ENCODE measurements at places on chromosomes 1 and 21.

GRCh38 chr1:53583868-53584776 is 124.9 kb downstream of the DMRTB1 start:
- DNase-seq, result no peak

GRCh38 chr1:88730995-88731394 is 46.9 kb downstream of the PKN2 start:
- no peak for DNase-seq

- no peak for DNase-seq
Measured at GRCh38 chr1:3314491-3315381, 139.7 kb upstream of the ARHGEF16 start.

DNA sequence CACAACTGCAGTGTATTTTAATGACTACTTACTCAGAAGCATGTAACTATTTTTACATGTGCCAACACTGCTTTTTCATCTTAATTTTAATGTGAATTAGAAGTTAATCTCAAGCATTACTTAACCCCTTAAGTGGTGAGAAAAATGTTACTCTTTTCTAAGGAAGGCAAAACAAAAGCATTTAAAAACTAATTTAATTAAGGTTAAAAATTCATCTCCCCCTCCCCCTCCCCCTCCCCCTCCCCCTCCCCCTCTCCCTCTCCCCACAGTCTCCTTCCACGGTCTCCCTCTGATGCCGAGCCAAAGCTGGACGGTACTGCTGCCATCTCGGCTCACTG is 27.4 kb upstream of the HP1BP3 start:
- DNase-seq, result no peak

DNA sequence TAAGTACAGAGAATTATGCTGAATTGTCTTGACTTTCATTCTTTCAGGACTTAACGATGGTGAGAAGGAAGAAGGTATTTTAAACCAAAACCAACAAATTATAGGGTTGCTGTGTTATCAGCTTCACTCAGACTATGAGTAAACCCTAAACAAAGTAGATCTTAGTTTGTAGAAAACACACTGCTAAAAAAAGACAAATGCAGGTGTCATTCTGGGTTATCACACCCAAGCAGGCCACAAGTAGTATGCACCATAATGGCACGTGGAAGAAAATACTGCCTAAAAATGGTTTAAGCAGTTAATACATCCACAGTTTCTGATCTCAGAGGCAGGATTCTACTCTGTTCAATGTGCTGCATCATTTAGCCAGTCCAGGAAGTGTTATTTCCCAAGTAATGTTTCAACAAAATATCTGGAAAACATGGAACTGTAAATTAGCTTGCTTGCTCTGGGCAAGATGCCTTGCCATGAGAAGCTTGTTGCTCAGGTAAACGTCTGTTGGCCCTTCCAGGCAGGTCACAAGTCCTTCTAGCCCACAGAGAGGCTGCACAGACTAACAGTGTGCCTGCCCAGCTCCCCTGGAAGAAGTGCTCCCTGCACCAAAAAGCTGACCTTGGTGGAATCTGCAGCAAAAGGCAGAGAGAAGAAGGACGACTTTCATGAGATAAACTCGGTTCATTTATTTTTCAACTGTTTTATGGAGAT is 4.1 kb downstream of the DIPK1A start:
- no peak for DNase-seq

DNA sequence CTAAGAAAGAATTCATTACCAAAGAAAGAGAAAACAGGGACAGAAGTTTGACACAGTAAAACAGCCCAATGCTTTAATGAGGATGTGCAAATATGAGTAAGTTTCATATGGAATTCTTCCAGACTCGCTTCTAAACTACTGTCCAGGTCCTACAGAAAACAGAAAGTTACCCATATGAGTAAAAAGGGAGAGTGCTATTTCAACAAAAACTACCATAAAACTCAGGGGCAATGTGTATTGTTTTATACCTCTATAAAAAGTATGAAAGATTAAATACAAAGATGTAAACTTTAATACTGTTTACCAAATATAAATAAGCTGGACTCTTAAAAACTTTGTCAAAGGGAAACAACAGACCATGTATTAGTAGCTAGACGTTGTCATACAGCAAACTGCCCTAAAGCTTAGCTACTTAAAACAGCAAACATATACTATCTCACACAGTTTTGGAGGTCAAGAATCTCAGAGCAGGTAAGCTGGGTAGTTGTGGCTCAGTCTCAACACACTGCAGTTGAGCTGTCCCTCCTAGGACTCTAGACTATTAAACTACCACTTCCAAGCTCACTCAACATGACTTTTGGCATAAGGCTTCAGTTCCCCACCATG is 174.9 kb downstream of the COP1 start:
- no peak for DNase-seq

DNA sequence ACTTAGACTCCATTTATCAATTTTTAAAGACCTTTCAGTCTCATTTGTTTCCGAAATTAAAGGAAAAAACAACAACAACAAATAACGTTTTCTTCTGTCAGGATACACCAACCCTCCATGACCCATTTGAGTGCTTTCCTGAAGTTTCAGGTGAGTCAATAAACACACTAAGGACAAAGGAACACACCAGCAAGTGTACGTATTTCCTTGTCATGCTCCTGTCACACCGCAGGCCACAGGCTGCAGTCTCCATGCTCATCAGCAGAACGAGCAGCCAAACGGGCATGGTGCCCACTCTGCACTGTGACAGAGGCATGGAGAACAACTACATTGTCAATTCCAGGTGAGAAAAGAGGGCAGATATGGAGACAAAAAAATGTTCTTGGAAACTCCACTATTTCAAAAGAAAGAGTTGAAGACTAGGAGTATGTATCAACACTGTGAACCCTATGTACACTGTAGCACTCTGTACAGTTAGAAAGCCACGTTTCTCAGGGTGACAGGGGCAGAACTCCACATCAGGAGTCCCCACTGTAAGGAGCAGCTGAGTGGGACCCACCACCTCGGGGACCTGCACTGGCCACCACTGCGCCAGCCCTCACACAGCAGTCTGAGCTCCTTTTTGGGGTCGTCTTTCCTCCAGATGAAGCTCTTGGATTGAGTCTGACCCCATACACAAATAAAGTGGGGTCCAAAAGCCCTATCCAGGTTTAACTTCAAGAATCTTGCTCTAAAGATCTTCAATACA is 2.6 kb downstream of the PTTG1IP start:
- no peak for DNase-seq

DNA sequence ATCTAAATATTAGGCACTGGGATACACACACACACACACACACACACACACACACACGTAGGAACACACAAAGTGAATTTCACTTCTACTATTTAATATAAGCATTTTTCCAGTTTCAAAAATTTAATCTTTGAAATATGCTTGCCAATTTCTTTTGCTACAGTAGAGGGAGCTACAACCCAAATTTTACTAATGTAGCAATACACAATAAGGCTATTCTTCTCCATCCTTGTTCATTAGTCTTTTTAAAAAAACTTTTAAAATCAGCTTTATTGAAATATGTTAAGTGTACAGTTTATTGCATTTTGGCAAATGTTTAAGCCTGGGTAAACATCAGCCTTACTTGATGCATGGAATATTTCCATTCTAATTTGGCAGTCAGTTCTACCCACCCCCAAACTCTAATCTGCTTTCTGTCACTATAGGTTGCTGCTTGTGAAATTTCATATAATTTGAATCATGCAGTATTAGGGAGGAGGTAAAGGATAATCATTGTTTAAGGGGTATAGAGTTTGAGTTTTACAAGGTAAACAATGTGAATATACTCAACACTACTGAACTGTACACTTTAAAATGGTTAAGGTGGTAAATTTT is 93.0 kb upstream of the TENT5C start:
- no peak for DNase-seq

- no peak for DNase-seq
Measured at GRCh38 chr1:164647211-164647610, 88.2 kb downstream of the PBX1 start.

- DNase-seq, result no peak
Measured at GRCh38 chr21:17495680-17496079, 17.2 kb upstream of the CXADR start.

- DNase-seq, result no peak
Measured at GRCh38 chr1:208766832-208767231, 522.6 kb upstream of the PLXNA2 start.

DNA sequence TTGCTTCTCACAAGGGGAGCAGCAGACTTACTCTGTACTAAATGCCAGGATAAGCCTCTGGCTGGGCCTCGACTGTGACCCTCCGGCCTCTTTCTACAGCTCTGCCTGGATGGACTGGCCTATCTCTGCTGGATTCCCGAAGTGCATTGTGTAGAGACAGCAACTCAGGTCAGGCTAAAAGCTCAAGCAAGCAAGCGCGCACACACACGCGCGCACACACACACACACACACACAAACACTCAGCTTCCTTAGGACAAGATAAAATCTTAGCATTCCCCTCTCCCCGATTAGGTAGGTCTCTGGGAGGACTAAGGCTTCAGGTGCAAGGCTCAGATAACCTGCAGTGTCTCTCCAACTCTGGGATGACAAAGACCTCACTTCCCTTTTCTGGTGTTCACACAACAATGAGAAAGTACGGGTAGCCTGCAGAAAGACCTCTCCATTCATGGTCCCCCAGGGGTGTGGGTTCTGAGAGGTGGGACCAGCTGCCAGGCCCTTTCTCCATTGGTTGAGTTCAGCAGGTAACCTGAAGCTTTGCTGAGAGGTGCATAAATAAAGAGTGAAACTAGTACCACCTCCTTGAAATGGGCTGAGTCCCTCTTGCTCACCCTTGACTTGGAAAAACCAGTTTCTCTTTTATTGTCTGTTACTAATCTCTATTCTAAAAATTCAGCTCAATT is 155.1 kb upstream of the CAMK1G start:
- no peak for DNase-seq

DNA sequence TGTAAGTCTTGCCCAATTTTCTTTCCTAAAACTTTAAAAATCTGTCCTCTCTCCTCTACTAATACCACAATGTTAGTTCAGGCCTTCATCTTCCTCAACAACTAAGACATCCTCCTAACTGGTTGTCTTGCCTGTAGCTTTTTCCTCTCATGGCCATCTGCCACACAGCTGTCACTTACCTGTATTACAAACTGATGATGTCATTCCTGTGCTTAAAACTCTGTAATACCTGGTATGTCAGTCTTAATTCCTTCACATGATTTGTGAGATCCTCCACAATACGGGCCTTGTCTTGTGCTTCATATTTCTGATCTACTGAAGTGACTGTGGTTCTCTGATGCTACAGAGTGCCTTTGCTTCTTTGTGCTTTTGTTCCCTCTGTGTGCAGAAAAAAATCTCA is 9.8 kb downstream of the MRPS14 start:
- DNase-seq, result no peak

DNA sequence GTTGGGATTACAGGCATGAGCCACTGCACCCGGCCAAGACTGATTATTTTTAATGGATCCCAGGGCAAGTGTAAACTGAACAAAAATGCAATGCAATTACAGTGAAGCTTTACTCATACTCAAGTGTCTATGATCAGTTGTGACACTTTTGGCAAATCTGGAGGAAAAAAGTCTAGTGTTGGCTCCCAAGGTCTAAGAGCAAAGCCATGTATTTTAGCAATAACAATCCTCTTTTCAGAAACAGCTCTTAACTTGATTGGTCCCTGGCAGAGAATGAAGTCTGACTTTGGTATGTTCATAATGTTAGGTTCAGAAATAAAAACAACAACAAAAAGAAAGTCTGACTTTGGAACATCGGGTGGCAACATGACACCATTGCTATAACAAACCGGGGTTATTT is 40.2 kb upstream of the C1orf53 start:
- DNase-seq, result no peak

DNA sequence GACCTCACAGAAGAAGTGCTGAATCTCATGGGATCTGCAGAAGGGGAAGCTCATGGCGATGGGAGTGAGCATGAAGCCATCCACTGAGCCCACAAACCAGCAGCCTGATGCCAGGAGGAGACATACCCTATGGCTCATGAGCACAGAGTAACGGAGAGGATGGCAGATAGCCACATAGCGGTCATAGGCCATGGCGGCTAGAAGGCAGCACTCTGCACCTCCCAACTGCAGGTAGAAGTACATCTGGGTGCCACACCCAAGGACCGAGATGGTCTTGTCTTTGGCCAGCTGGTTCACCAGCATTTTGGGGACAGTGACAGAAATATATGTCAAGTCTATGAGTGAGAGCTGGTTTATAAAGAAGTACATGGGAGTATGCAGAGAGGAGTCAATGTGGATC is 4.3 kb downstream of the OR2T10 start:
- DNase-seq, result no peak

DNA sequence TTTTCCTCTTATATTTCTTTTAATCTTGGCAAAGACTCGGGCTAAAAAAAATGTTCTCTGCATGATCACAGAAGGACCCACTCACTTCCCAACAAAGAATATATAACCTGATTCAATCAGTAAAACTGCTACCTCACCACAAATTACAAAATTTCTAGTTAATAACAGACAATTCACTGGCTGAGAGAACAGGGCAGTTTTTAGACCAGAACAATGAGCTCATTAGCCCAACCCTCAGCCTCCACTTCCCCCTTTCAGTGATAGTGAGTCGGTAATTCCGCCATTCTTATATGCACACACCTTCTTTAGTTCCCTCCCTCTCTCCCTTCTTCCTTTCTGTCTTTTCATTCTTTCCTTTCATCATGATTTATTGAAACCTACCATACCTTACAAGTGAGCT is 8.9 kb downstream of the SIPA1L2 start:
- DNase-seq, result no peak

DNA sequence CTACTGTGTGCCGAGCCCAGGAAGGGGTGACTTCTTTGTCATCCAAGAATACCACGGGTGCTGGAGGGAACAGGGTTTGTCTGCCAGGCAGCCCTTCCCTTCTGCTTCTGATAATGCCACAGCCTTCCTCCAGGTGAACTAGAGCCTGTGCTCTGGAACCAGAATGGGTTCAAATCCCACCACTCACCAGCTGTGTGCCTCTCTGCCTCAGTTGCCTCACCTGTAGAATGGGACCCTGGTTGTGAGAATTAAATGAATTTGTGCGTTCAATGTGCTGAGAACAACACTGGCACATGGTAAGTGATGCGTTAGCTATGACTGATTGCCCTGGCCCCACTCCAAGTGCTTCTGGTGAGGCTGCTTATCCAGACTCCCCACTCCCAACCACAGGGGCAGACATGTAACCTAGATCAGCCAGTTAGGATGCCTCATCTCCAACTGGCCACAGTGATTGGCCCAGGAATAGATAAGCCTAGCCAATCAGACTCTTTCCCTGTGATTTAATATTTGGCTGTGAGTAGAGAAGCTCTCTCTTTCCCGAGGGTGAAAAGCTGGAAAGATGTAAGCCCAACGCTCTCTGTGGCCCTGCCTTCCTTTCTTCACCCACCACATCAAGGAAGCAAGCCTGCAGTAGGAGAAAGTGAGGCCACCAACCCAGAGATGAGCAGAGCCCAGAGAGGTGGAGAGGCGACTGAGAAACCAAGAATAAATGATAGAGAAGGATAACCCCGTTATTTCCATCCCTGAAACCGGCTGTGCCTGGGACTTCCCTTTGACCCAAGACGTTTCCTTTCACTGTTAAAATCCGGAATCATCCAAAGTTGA is 20.8 kb upstream of the LAPTM5 start:
- DNase-seq, result no peak

- no peak for DNase-seq
Measured at GRCh38 chr21:32007456-32007855, 134.6 kb downstream of the HUNK start.

Data from activated T-cell treated with anti-CD3 and anti-CD28 coated beads for 1 hour (primary cell).